ENCODE measurements at places on chromosomes 12 and 14. TPM values are rescaled to one million over a fixed set of nuclear protein-coding genes. Genes with fewer than 3 reads are reported as not detected.

Gene KLRG1
- total RNA-seq: 5.9 TPM

GRCh38 chr14:79861111-79861510, 350.2 kb downstream of the DIO2 start:
- DNase-seq: no peak

Gene INF2
- total RNA-seq: 124 TPM

Gene OR4K14
- not detected for total RNA-seq

DNA sequence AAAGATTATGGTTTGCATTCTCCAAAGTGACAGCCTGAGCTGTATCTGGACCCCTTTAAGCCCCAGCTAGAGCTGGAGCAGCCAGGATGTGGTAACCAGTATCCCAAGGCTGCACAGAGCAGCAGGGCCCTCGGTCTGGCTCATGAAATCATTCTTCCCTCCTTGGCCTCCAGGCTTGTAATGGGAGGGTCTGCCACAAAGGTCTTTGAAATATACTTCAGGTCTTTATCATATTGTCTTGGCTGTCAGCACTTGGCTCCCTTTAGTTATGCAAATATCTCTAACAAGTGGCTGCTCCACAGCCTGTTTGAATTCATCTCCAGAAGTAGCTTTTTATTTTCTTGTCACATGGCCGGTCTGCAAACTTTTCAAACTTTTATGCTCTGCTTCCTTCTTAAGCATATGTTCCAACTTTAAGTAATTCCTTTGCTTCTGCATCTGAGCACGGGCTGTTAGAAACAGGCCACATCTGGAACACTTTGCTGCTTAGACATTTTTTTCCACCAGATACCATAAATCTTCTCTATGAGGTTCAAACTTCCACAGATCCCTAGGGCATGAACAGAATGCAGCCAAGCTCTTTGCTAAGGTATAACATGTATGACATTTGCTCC, 663.4 kb upstream of the MIS18BP1 start:
- no peak for DNase-seq

Gene SERPINA5
- total RNA-seq: 6.8 TPM

DNA sequence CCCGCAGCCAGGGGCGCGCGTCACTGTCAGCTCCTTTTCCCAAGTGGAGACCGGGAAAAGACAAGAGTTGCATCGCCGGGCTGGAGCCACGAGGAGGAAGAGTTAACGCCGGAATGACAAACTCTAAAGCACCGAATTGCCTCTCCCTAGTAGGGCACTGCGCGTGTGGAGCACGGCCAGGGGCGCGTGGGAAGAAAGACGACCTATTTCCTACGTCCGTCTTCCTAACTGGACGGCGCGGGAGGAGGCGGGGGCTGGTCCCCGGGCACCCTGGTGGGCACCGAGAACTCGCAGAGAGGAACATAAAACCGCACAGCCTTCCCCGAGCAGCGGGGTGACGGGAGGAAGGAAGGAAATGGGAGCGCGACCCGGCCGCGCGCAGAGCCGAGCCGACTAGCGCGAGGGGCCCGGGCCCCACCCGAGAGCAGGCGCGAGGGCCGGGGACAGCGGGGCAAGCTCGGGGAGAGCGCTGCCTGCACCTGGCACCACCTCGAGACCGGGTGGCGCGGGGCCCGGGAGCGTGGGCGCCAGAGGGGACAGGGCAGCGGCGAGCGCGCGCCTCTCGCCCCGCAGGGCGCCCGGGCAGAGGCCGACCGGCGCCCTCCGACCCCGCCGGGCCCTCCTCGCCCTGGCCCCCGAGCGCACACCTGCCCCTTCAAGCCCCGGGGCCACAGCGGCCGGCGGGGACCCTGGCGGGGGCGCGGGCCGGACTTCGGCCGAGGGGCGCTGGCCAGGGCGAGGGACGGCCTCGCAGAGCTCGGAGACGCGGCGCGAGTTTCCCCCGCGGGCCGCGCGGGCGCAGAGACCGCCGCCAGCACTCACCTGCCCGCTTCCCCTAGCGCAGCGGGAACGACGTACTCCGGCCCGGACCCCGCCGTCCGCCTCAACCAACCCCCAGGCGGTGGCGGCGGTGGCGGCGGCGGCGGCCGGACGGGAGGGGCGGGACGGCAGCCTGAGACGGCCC, at the start of gene SETD3:
Gene SETD3, minus strand, starts transcription at position 954 of the 964 bp plus-strand sequence. CDS start 15,054 bp downstream, outside the sequence.
- peak; percentile 26 for DNase-seq

- DNase-seq: no peak
Observed at GRCh38 chr12:48216785-48217184, 13.7 kb upstream of the OR10AD1 start.

DNA sequence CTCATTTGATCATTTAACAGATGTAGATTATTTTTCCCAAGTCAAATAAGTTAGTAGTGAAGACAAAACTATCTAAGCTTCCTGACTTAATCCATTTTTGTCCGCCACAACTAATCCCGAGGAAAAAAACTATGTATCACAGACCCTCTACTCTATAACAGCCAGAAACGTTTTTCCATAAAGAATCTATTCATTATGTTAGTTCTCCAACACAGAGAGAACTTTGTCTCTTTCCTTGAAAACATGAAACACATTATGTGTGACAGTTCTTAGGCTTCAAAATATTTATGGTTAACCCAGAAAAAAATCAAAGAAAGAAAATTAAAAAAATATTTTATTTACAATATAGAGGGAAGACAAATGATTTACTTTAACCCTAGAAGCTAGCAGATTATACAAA, 100.1 kb downstream of the PLEKHG7 start:
- no peak for DNase-seq

- DNase-seq: no peak
Observed at GRCh38 chr12:72315858-72316257, 43.7 kb downstream of the TRHDE start.

Gene HOXC4
- total RNA-seq: 1.2 TPM

Gene SLC15A4
- 116 TPM for total RNA-seq

GRCh38 chr14:34172550-34173368, 221.9 kb upstream of the EGLN3 start:
- no peak for DNase-seq

GRCh38 chr12:22990501-22990900, 365.5 kb downstream of the ETNK1 start:
- DNase-seq: no peak

Gene ACTN1
- total RNA-seq: 1,291 TPM

DNA sequence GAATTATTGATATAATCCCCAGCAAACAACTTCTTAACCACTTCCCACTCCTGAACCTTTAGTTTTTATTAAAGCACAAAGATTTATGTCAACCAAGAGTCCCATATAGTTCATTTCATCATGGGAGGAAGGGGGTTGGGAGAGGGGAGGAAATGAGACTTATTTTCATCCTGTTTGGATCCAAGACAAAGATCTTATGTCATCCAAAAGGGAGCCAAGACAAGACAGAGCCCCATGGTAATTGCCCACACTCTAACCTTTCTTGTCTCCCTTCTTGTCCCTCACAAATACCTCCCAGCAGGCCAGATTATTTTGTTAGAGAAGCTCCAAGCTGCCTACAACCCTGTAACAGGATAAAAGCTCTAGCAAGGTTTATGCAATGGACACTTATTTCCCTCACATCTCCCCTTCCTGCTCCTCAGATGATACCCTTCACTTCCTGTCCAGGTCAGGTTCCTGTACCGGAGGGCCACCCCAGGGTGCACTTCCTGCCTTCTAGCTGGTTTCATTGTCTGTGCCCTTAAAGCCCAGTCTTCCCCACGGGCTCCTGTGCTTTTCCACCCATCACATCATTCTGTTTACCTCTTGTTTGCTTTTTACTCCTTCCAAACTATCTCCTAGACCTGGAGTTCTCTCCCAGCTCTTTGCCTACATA, 123.7 kb upstream of the MDM1 start:
- DNase-seq: no peak

Gene GZMB
- total RNA-seq: not detected

DNA sequence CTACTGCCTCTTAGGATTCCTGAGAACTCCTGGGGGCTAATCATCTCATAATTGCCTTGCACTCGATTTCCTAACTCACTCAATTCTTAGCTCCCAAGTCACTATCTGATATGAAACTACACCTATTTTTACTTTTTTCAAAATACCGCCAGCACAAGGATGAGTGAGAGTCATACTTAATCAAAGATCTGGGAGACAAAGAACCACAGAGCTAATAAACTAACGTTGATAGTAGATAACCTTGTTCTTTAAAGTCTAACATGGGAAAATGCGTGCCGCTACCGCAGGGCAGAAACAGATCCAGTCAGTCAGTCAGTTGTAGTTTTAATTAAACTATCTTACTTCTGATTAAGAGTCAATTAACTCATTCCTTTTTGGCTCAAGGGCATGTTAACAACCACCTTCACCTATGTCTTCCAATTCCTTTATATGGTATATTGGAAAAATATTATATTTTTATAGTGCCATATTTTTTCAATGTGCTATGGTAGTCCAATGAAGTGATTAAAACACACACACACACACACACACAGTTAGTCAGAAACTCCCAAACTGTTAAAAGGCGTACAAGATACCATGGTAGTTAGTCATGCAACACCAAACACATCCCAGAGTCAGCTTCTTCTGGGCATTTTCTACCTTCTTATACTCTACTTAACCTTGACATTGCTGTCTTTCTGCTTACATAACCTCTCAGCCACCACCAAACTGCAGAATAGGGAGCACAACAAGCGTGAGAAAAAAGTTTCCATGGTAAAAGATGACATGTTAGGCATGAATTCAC, 114.0 kb downstream of the KLHL28 start:
- no peak for DNase-seq

DNA sequence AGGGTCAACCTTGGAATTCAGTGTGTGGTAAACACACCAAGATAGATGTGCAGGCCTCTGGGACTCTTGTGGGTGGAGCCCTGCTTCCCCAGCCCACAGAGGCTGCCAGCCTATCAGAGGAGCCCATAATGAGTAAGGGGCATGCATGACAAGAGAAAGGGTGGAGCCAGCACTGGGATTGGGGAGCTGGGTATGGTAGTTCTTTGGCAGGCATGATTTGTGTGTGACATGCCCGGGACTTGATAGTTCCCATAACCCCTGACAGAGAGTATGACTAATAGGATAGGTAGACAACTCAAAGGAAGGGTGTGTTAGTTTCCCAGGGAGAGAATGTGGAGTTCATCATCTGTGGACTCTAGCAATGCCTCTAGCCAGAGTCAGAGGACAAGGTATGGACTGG, 143.0 kb downstream of the EMP1 start:
- DNase-seq: no peak

Gene FGF6
- total RNA-seq: not detected

- DNase-seq: no peak
Observed at GRCh38 chr12:80509781-80510556, 65.9 kb downstream of the PTPRQ start.

- DNase-seq: no peak
Observed at GRCh38 chr14:103104654-103105452, 10.3 kb downstream of the EXOC3L4 start.

Gene TSPAN8
- total RNA-seq: 70.9 TPM

DNA sequence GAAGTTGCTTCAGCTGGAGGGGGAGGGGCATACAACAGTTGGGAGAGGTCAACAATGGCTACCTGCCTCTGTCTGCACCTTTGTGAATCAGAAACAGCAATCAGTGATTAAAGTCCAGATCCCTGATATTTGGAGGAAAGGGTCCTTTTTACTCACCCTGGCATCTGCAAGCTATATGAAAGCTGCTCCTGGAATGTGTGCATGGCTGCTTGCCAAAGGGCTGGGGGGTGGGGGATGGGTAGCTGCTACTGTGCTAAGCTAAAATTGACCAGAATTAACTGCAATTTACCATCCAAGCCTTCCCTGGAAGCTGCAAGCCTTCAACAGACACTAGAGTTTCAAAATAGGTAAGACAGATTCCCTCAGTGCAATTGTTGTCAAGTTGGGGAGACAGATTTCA, 13.5 kb upstream of the GTF2A1 start:
- DNase-seq: no peak

GRCh38 chr12:39124768-39125167, 219.4 kb upstream of the CPNE8 start:
- DNase-seq: no peak

DNA sequence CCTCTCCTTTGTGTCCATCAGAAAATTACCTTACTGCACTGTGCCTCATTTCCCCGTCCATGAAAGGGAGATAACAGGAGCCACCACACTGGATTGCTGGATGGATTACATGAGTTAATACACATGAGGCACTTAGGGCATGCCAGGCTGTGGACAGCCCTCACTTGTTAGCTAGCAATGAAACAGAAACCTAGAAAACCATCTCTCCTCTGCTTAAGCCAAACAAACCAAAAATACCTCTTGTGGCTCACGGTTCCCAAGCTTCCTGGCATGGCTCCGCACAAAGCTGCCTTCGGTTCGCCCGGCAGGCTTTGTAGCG, 660 bp upstream of the HCFC2 start:
- no peak for DNase-seq

Gene EXOC3L4
- not detected for total RNA-seq

DNA sequence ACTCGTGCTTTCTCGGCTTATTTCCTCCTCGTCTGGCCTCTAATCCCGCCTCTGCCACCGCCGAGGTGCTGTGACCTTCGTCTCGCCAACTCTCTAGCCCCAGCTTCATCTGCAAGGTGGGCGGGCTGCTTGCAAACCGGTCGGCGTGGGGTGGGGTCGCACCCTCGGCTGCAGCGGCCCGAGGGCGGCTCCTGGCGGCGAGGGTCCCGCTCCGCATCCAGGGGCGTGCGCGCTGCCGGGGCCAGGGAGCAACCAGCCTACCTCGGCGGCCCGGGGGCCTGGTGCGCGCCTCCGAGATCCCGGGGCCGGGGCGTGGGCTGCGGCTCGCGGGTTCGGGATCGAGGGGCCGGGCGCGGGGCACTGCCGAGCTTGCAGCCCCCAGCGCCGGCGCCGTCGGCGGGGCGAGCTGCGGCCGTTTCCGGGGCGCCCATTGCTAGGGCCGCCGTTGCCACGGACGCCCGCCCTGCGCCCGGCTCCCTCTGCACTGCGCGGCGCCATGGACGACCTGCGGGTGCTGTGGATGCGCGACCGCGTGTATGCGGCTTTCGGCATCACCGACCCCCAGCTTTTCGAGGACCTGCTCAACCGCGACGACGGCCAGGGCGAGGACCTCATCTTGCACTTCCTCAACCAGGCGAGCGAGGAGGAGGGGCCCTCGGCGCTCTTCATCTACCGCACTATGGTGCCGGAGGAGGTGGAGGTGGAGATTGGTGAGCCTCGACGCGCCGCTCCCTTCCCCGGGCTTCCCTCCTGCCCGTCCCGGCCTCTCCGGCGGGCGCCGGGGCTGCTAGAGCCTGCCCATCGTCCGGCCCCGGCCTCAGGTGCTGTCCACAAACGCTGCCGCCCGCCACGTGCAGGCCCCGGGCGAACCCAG, at the start of gene DNAH10:
Gene DNAH10, plus strand, starts transcription at position 461 of the 874 bp plus-strand sequence. Its CDS starts 36 bp downstream, at position 497.
- no peak for DNase-seq

Gene MYH6
- total RNA-seq: not detected

Gene TAS2R20
- total RNA-seq: 5.8 TPM

- DNase-seq: no peak
Observed at GRCh38 chr14:37544407-37544806, 50.6 kb downstream of the FOXA1 start.

Gene ARHGAP9
- total RNA-seq: 32.0 TPM

- no peak for DNase-seq
Observed at GRCh38 chr14:103737432-103738045, 21.9 kb downstream of the ZFYVE21 start.
